ENCODE measurements at places on chromosomes 2 and 18.

DNA sequence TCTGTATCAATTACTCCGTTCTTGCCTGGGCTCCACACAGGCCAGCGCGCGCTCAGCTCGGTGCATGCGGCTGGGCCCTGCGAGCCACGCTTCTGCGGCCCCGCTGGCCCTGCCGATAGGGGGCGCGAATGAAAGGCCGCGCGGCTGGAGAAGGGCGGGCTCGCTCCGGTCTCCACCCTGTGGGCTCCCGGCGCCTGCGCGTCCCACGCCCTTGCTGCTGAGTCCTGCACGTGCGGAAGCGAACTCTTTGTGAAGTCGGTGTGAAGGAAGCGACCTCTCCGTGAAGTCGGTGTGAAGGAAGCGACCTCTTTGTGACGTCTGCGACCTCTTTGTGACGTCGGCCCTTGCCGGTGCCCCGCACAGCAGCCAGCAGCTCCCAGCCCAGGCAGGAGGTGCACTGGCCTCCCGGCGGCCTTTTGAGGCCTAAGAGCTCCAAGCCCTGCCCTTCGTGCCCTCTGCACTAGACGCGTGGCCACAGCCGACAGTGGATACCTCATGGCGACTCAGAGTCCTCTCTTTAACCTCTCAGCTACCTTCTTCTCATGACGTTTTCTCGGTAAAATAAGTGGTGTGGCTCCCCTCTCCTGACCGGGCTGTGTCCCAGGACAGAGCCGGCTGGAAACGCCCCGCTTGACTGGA, 391.9 kb upstream of the RAB6C start:
- no peak for DNase-seq

GRCh38 chr2:15804246-15804619, 136.1 kb upstream of the MYCN start:
- DNase-seq, result no peak

DNA sequence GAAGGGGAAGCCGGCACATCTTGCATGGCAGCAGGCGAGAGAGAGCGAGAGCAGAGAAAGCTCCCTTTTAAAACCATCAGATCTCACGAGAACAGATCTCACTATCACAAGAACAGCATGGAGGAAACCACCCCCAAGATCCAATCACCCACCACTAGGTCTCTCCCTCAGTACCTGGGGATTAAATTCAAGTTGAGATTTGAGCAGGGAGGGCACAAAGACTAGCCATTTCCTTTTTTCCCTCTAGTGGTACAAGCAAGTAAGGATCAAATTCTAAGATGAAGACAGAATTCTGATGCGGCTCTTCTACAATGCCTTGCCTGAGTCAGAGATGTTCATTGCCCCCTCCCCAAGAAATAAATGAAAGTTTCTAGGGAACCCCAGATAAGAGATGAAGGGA, 45.6 kb upstream of the ANKRD44 start:
- DNase-seq, result no peak

- DNase-seq, result peak; percentile 24
These were observed 124.8 kb downstream of the NUP35 start for GRCh38 chr2:183248866-183249567.

DNA sequence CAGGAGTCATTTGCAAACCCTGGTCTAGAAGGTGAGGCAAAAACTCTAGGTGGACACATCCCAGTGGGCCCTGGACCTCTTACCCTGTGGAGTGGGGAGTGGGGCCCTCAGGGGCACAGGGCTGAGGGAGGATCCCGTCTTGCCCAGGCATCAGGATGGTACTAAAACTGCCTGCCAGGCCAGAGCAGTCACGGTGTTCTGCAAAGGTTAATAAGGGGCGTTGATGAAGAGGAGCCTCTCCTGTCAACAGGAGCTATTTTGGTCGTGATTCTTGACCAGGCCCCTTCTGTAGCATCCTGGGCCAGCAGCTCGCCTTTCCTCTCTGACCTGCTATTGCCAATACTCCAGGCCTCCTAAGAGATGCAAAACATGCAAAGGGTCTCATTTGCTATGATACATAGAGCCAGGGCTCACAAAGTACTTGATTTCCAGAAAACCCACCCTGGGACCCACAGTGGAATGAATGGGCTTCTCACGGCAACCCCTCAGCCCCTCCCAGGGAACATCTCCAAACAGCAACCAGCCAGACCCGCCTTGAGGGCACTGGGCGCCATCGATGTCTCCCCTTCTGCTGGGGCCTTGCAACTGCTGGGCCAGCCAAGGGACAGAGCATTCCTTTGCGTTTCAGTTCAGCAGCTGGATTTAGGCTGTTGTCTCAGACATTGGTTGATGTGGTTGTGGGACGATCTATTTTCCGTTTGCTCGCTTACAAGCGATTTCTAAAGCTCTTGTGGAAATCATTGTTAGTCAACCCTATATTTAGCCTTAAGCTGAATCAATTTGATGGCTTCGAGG, 111.1 kb downstream of the PDCL3 start:
- DNase-seq, result no peak

DNA sequence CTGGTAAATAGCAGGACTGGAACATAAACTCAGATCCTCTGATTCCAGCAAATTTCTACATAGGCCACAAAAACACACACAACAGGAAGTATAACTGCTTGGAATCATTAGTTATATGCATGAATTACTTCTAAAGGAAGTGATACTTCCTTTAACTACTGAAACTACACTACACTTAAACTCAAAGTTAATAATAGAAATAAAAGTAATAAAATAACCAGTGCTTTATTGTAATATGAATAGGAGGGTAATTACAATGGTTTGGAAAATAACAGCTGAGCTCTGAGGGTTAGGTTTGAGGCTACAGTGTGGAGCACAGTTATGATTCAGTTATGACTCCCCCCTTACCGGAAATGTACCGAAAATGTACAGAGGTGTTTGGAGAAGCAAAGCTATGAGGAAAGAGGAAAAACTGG, 18.5 kb upstream of the POLI start:
- peak; percentile 31 for DNase-seq

- DNase-seq, result no peak
These were observed 223.8 kb downstream of the FBXO15 start for GRCh38 chr18:73923866-73924265.

DNA sequence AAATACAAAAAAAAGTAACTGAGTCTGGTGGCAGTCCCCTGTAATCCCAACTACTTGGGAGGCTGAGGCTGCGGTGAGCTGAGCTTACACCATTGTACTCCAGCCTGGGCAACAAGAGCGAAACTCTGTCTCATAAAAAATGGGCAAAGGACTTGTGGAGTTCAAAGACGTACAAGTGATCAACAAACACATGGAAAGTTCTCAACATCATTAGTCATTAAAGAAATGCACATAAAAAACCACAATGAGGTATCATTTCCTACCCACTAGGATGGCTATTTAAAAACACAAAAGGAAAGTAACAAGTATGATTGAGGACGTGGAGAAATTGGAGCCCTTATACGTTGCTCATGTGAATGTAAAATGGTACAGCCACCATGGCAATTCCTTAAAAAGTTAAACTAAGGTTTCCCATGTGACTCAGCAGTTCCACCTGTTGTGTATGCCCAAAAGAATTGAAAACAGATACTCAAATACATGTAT, 52.3 kb downstream of the RAB10 start:
- DNase-seq, result peak; percentile 18

DNA sequence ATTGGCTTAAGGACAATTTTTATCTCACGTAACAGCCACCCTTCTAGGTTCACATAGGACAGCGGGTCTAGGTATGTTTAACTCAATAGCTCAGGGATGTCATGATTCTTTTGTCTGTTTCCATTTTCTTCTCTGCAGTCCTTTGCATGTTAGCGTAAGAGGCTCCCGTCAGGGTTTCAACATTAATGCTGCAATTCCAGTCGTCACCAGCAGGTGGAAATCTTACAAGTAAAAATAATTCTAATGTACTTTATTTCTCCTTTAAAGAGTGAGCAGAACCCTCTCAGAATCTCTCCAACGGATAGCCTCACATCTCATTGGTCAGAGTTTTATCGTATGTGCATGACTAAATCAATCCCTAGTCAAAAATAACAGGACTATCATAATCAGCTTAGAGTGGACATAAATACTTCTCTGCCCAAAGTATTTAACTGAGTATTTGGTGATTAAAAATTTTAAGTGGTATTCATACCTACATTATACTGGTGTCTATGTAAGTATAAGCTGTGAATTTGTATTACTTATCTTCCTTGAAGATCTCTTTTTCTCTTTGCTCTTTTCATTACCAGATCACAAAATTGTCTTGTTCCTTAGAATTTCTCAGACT, 487.2 kb upstream of the GCFC2 start:
- DNase-seq, result peak; percentile 11

GRCh38 chr2:3486047-3487027, 33.0 kb downstream of the ADI1 start:
- DNase-seq, result no peak

DNA sequence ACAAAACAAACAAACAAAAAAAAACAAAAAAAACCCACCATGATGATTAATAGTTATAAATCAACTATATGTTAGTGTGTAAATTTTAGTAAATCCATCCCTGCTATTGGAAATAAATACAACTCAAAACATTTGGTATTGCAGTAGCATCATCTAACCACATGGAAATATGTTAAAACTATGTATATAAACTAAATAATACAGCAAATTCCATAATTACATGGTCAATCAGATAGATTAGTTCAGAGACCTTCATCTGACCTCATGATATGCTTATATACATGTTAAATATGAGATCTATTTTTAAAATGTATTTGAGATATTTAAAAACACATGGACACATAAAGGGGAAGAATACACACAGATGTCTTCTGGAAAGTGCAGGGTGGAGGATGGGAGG, 384.2 kb downstream of the TMX3 start:
- no peak for DNase-seq

- DNase-seq, result no peak
These were observed 42.7 kb downstream of the KCNF1 start for GRCh38 chr2:10954416-10954815.

DNA sequence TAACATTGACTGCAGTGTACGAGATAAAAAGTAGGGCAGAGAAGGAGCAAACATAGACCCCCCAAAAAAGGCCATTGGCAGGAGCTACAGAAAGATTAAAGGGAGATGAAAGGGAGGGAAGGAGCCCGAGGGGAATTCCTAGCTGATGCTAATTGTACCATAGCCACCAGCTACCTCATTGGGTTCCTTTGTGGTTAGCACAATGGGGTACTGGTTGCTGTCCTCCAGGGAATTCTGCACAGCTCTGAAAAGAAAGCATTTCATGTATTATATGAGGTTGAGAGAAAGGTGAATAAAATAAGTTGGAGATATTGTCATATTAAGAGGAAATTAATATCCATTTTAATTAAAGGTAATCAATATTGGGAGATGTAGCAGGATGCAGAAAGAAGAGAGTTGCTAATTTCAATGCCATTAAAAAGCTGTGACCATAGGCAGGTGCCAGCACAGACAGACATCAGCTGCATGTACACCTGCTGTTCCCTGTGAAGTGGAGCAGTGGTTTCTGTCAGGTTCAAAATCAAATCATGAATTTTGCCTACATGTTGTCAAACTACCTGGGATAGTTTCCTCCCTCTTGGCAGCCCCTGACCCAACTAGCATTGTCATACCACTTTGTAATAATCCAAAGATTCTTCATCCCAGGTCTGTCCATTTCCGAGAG, 185.4 kb upstream of the DLGAP1 start:
- DNase-seq, result no peak

DNA sequence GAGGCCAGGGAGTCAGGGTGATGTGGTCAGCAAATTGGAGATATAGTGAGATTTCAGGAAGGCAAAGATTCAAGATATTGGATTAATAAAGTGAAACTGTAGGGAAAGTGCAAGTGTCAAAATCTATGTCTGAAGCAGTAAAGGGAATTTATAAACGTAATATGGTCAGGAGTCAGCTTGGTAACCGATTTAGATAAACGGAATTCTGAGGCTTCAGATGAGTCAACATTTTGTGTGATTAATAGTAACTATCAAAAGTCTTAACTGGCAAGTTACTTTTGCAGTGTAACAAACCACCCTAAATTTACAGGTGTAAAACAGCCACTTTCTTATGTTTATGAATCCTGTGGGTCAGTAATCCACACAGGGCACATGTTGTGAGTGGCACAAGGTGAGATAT, 10.9 kb downstream of the MTX2 start:
- DNase-seq, result no peak

GRCh38 chr2:126750506-126750905, 94.5 kb downstream of the GYPC start:
- no peak for DNase-seq

DNA sequence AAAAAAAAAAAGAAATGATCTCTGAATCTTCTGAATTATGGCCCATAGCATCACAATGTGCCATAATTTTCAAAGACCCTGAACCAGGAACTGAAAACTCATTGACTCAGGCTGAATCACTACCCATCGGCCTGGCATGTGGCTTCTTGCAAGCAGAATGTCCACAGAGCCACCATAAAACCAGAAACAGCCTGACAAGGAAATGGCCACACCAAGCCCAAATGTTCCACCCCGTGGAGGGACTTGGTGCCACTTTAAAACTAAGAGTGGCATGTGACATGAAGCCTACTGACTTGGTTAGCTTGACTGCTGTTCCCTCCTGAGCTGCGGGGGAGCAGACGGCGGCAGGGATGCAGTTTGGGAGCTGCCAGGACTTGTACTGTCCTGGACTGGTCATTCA, 71.2 kb upstream of the RBM44 start:
- DNase-seq, result no peak

DNA sequence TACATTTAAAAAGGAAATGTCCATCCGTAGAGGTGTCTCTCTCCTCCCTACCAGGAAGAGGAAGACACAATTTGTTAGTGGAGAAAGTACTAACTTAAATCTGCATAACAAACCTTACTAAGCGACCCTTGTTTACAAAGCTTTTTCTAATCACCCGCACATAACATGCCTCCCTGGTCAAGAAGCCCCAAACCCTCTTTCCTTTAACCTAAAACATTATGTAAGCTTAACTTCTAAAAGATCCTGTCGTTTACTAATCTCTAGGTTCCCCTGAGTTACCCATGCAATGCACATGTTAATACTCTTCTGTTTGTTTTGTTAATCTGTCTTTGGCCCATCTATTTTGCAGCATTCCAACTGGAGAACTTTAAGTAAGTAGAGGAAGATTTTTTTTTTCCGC, 630.3 kb upstream of the NRXN1 start:
- DNase-seq, result no peak

DNA sequence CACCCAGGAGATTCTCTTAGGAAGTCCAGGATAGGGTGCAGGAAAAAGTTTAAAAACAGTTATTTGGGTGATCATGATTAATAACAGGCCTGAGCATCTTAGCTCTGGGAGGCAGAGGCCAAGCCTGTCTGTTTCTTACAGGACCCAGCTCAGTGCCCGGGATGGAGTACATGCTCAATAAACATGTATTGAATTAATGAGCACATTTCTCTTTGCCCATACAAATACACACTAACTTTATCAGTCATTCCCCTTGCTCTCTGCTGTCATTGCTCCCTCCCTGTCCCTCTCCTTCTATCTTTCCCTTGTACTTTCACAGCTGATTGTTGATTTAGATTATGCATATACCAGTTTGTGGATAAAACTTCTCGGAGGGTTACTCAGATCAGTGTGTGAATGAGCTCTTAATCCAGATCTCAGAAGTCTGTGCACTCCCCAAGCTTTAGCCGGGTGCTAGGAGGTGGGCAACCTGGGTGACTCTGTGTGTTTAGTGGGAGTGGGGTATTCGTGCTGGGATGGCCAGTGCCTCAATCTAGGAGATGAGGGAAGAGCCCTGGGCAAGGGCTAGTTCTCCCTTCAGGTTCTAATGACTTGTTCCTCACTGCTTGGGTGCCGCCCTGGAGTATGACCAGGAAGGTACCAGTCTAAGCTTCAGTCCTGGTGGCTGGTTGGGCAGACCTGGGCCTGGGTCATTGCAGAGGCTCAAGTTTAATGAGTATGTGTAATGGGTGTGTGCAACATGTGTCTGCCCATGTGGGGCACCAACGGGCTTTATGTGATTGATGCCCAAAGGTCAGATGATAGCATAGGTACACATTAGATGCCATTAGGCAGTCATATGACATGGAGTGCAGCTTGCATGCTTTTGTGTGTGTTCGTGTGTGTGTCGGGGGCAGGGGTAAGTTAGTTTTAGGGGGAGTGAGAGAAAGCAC, 10.6 kb downstream of the EMX1 start:
- no peak for DNase-seq
